ENCODE measurements at places on chromosomes 2 and 18.

GRCh38 chr2:46170611-46171350 is 126.4 kb upstream of the EPAS1 start:
- DNase-seq = no peak

- DNase-seq = no peak
These were observed 1.9 kb downstream of the FIGN start for GRCh38 chr2:163733956-163734355.

GRCh38 chr2:146228466-146229058 is 1616.3 kb upstream of the ACVR2A start:
- DNase-seq = no peak

GRCh38 chr2:241354668-241355658 is 1.1 kb upstream of the FARP2 start:
- DNase-seq = peak; percentile 45

DNA sequence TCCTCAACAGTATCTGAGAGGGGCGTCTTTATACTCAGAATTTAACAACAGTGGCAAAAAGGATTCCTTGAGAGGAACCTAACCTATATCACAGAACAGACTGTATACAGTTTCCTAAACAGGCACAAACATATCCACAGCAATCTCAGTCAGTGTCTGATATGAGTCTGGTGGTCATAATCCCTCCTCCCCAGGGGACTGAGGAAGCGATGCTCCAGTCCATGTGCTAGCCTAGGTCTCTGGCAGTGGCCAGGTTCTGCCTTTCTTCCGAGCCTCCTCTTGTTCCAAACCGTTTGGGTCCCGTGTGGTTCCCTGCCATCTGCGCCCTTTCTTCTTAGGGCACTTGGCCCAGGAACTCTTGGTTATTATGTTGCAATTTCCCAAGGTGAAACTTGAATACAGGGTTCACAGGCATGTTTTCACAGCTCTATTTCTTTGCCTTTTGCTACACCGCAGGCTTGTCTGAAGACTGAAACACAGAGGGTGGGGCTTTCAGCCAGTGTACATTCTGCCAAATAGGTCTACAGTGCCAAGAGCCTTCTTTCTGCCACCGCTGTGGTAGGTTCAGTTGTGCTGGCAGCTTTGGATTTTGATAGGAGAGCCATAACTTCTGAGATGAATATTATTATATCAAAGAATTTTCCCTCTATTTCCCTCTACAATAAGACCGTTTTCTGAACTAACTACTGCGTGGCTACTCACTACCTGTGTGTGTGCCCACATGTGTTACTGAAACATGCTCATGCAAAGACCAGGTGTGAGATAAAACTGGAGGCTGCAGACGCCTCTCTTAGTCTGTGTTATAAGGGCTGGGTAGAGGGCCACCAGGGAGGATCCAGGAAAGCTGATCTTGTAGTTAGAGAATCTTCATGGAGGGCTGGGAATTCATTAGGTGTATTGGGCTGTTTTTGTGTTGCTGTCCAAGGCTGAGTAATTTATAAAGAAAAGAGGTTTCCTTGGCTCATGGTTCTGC is 75.0 kb upstream of the HAAO start:
- no peak for DNase-seq

DNA sequence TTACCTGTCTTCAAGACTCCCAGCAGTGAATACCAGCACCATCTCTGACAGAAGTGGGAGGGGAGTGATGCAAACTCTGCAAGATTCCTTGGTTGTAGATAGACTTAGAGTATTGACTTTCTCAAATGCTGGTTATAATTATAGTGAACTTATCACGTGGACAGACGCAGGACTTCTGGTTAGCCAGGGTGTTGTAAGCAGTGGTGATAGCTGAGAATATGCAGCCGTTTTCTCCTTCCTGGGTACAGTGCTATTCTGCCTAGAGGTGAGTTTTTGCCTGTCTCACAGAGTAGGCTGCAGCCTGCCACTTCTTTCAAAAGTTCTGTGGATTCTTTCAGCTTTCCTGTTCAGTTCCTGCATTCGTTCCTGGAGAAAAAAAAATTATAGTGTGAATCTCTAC is 733 bp upstream of the CXCR2 start:
- DNase-seq = no peak

DNA sequence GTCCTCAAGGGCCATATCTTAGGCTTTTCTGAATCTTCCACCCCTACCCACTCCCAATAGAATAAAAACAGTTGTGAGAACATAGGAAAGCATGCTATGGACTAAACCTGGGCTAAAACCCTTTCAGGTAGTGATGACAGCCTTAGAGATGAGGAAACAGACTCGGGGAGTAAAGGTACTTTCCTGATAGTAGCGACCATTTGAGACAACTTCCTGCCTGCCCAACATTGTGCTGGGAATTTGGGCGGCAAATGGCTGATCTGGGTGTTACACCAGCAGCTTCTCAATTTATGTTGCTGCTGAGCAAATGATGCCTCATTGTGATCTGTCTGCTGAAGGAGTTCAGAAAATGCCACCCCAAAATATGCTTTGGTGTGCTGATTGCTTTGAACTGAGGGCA is 66.6 kb downstream of the TMEM17 start:
- DNase-seq = no peak

DNA sequence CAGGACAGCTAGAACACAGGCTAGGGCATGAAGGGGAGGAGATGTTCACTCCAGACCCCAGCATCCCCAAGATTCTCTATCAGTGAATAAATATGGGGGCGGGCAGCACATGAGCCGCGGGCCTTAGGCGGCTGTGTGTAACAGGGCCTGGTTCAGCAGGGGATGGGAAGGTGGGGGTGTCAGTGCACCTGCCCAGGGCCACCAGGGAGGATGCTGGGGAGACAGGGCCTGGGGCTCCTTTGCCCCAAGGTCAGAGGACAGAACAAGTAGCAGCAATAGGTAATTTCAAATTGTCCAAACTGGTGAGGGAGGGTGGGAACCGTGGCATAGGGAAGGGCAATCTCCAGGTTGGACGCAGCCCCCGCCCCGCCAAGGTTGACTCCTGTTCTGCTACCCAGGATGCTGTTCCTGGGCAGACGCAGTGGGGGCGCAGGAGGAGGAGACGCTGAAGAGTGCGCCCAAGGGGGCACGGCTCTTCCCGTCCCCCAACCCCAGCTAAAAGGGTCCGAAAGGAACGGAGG is 16.2 kb downstream of the CYP26B1 start:
- no peak for DNase-seq

DNA sequence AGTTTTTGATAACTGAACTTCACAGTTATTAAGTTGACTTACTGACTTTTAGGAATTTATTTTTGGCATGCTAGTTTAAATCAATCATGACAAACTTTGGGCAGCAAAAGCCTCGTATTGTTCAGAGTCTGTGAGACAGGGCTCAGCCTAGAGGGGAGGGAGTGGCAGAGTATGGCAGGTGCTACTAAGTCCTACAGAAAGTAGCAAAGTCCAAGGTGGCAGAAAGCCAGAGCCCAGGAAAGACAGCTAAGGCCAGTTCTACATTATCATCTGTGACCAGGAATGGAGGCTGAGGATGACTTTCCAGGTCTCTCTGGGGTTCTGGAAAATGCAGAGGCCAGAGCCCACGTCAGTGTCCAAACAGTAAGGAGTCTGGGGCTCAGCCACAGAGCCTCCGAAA is 34.2 kb downstream of the CHST10 start:
- DNase-seq = no peak

DNA sequence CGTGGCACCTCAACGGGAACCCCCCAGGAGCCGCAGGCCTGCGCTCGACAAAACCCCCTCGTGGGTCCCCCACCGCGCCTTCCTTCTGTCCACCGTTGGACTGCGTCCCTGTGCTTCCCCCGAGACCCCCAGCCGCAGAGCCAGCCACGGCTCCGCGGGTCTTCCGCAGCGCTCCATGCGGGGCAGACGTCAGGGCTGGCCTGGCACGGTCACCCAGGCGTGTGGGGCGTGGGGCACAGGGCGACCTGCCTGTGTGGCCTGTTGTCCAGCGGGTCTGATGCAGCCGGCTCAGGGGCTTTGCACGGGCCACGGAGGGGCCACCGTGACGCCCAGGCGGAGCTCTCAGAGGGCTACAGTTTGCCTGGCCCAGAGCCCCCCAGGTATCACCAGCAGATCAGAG is 11.0 kb downstream of the NFATC1 start:
- no peak for DNase-seq

- no peak for DNase-seq
These were observed 46.9 kb downstream of the TMEM17 start for GRCh38 chr2:62459106-62459505.

DNA sequence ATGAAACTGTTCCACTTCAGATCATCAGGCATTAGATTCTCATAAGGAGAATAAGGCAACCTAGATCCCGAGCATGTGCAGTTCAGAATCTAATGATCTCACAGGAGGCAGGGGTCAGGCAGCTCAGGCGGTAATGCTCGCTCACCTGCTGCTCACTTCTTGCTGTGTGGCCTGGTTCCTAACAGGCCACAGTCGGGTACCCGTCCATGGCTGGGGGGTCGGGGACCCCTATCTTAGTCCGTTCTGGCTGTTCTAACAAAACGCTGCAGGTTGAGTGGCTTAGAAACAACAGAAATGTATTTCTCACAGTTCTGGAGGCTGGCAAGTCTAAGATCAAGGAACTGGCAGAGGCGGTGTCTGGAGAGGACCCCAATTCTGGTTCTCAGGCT is 79.2 kb downstream of the ASB1 start:
- no peak for DNase-seq

- no peak for DNase-seq
These were observed 19.9 kb downstream of the RND3 start for GRCh38 chr2:150467621-150467963.

GRCh38 chr2:47561906-47562305 is 158.9 kb downstream of the MSH2 start:
- DNase-seq = no peak

GRCh38 chr18:47283476-47283875 is 32.0 kb upstream of the SKOR2 start:
- DNase-seq = no peak

DNA sequence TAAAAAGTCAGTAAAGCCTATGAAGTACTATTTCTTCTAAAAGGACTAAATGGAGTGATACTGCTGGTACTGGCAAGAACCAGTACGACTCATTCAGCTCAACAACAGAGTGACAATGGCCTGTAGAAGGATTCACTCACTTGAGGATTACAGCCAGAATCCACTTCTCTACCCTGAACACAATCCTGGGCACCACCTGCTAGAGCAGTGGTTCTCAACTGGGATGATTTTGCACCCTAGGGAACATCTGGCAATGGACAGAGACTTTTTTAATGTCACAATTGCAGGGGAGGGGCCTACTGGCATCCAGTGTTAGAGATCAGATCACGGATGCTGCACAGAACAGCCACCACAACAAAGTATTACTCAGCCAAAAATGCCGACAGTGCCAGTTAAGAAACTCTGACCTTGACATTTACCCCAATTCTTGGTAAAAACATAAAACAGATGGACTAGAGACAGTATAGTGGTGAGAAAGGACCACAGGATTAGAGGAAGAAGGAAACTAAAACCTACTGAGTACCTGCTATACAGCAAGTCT is 5.0 kb downstream of the SPIRE1 start:
- DNase-seq = no peak

DNA sequence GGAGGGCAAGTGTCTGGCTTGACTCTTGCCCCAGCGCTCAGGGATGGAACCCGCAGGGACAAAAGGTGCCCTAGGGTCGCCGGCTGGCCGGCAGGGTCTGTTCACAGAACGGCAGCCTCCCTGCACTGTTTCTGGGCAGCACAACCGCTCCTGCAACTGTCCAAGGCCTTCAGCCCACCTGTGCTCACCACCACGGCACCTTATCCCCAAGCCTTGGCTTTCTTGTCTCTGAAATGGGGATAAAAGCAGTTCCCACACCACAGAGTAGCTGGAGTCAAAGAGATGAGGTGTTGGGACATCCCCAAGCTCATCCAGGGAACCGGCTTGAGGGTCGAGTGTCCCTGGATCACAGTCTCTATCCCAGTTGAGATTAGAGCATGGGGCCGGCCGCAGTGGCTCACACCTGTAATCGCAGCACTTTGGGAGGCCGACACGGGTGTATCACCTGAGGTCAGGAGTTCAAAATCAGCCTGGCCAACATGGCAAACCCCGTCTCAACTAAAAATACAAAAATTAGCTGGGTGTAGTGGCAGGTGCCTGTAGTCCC is 4.7 kb downstream of the SNORC start:
- DNase-seq = no peak

- no peak for DNase-seq
These were observed 82.2 kb upstream of the ITGA4 start for GRCh38 chr2:181374781-181375675.

DNA sequence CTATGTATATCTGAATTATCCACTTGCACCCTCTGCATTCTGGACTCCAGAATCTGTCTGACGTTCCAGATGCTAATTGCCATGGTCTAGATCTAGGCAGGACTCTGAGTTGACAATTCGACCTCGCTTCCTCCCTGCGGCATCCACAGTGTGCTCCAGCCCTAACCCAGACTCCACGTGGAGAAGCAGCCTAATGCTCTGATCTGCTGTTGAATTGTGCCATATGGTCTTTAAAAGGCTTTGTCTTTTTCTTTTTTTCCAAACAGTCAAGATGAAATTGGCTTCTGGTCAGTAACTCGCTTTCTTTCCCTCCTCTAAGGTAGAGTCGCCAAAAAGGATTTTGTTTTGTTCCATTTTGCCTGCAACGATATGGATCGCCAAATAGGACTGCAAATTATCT is 752.6 kb upstream of the ID2 start:
- no peak for DNase-seq

GRCh38 chr2:100126897-100127401 is 15.4 kb downstream of the AFF3 start:
- no peak for DNase-seq

DNA sequence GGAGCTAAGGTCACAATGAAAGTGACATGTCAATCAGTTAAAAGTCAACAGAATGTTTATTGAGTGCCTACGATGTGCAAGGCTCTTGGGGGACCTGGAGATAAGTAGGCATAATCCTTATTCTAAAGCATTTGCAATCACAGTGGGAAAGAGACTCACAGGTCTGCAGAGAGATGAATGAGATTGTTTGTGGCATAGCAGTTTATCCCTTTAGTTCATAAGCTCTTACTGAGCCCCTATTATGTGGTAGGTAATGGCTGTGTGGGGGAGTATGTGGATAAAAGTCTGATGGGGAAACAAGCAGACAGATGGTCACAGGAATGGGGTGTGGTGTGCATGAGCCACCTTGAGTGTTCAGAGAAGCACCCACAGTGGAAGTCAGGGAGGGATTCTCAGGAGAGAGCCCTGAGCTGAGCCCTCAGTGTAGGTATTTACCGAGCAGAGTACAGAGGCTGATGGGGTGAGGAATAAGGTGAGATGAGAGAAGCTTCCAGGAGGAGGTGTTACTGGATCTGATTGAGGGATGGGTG is 48.1 kb downstream of the EMILIN2 start:
- peak; percentile 39 for DNase-seq

GRCh38 chr2:54741250-54741649 is 17.8 kb downstream of the EML6 start:
- DNase-seq = no peak

DNA sequence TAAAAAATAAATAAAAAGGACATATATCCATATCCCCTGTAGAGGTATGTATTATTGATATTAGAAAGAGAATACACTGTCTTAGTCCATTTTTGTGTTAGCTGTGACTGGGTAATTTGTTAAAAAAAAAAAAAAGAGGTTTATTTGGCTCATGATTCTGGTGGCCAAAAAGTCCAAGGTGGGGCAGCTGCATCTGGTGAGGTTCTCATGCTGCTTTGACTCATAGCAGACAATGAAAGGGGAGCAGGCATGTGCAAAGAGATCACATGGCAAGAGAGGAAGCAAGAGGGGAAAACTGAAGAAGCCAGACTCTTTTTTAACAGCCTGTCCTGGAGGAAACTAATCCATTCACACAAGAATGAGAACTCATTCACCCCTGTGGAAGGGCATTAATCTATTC is 101.6 kb upstream of the MAP4K3 start:
- DNase-seq = no peak

- no peak for DNase-seq
These were observed 339.8 kb downstream of the NYAP2 start for GRCh38 chr2:225739328-225739727.
